Right hindlimb (tissue), 1 donor: ENCODE measurements at places on chromosomes 16 and 17.

- peak; percentile 47 for DNase-seq
Observed at GRCh38 chr17:72297326-72298115, 176.7 kb downstream of the SOX9 start.

GRCh38 chr17:3929764-3930163 lies 13.5 kb upstream of the P2RX1 start:
- no peak for DNase-seq

DNA sequence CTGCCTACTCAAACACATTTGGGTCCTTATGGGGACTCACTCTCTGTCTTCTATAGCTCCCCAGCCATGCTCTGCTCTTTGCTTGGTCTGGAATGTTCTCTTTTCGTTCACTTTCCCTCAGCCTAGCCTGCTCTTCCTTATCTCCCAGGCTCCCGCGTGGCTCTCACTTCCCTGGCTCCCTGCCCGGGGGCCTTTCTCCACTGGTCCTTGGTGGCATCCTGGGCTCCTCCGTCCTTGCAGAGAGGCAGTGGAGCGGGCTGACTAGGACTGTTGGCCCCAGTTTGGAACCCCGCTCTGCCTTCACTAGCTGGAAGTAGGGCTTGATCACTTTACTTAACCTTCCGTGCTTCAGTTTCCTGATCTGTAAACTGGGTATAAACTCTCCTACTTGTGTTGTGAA lies 31.2 kb downstream of the SHISA6 start:
- no peak for DNase-seq

DNA sequence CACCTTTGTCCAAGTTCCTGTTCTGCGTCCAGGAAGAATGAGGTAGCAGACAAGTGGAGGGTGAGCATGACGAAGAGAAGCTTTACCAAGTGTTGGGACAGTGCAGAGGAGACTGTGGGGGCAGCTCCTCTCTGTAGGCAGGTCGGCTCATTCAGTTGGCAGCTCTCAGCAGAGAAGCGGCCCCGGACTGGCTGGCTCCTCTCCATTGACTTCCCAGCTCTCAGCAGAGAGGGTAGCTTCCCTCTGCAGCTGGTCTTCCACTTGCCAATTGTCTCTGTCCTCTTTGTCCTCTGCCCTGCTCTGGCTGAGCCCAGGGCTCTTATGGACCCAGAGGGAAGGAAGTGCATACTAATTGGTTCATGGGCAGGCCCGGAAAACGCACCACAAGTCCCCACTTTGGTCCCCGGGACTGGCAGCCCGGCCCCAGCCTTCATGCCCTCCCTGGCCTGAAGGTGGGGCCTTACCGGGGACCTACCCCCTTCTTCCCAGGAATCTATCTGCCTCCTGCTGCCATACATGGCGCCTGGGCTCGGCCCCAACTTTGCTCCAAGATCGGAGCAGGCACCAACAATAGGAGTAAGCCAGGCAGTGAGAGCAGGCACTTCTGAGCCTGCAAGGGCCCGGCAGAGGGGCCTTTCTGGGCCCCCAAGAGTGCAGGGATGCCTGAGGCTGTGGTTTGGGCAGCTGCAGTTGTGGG lies 10.1 kb downstream of the KCTD5 start:
- DNase-seq: peak; percentile 63
